ENCODE measurements at places on chromosomes 11 and 22.

GRCh38 chr11:14861680-14862079, 30.4 kb downstream of the CYP2R1 start:
- no peak for DNase-seq

DNA sequence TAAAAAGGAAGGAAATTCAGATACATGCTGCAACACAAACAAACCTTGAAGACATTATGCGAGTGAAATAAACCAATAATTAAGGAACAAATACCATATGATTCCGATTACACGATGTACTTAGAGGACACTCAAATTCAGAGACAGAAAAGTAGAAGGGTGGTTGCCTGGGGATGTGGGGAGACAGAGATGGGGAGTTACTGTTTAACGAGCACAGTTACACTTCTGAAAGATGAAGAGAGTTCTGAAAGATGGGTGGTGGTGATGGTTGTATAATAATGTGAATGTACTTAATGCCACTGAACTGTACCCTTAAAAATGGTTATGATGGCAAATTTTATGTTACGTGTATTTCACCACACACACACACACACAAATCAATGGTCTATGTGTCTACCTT, 14.7 kb downstream of the ZBTB44 start:
- no peak for DNase-seq

DNA sequence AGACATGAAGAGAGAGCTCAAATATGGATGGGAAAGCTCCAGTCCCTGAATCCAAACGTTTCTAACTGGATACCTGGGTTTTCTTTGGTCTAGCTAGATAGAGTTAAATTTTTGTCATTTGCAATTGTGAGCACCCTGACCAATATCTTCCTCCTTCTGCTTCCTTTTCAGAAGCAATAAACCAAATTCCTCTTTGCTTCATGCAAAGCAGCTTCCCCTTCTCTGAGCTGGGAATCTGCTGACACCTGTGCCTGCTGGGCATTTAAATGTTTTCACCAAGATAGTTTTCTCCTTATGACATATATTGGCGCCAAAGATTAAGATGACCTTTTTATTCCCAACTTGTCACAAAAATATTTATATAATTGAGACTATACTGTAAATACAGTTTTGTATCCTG, 27.9 kb upstream of the PAK1 start:
- DNase-seq: no peak

DNA sequence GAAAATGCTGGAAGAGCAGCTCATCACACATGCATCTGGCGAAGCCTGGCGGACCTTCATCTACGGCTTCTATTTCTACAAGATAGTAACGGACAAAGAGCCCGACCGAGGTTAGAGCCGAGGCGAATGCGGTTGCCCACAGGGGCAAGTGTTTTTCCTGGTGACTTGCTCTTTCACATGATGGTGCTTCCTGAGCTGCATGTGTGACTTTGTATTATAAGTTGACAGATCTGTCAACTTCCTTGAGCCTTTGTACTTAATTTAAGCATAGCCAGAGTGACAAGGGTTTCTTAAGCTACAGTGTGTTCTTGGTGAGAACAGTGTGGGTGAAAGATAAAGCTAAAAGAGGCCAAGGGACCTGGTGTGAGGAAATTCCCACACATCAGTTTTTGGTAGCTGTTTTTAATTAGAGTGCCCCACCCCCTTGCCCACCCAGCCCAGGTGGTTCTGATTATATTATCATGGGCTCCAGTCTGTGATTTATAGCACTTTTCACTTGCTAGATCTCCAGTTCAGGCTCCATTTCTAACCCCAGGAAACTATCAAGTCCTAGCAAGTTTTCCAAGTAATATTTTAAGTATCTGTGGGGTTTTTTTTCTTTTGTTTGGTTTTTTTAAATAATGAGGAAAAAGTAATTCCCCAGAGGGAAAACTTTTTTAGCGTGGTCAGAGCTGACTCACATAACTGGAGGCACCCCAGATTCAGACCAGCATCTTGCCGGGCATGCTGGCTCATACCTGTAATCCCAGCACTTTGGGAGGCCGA, 68.0 kb upstream of the YWHAH start:
- DNase-seq: no peak

GRCh38 chr11:72813740-72814285, 398 bp upstream of the ATG16L2 start:
- no peak for DNase-seq

DNA sequence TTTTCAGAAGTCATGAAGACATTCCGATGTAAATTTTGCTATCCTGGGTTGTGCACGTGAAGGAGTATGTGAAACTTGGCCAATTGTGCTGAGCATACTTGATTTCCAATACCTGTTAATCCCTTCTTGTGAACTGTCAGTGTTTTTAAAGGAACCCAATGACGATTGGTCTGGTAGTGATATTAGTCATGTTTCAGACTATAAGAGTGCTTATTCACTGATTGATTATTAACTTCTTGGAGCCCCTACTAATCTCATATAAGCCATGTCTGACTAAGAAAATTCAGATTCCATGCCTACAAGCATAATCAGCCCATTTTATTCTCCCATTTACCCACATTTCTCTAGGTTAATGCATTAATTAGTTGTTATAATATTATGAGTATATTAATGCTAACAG, 330.8 kb upstream of the MTNR1B start:
- DNase-seq: no peak

- DNase-seq: peak; percentile 92
These were observed 57.0 kb upstream of the BIRC3 start for GRCh38 chr11:102260241-102260640.

- DNase-seq: no peak
These were observed 984.7 kb downstream of the BRD1 start for GRCh38 chr22:48842976-48843375.

- no peak for DNase-seq
These were observed 4.8 kb downstream of the PKP3 start for GRCh38 chr11:398826-399225.

DNA sequence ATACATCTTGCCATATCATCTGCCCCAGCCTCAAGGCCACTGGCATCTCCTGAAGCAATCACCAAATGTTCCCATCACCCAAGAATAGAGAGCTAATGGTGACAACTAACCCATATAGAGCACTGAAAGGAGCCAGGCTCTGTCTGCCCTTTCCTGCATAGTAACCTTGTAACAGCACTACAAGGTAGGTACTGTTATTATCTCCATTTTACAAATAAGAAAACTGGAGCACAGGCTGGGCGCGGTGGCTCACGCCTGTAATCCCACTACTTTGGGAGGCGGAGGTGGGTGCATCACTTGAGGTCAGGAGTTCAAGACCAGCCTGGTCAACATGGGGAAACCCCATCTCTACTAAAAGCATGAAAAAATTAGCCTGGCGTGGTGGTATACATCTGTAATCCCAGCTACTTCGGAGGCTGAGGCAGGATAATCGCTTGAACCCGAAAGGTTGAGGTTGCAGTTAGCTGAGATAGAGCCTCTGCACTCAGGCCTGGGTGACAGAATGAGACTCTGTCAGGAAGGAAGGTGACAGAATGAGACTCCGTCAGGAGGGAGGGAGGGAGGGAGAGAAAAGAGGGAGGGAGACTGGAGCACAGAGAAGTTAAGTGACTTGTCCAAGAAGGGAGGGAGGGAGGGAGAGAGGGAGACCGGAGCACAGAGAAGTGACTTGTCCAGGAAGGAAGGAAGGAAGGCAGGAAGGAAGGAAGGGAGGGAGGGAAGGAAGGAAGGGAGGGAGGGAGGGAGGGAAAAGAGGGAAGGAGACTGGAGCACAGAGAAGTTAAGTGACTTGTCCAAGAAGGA, 2.2 kb downstream of the SLC35F2 start:
- no peak for DNase-seq

- DNase-seq: no peak
These were observed 243.4 kb downstream of the NXPE2 start for GRCh38 chr11:114921697-114922096.

- DNase-seq: no peak
These were observed 26.5 kb upstream of the CLMP start for GRCh38 chr11:123221584-123221983.

DNA sequence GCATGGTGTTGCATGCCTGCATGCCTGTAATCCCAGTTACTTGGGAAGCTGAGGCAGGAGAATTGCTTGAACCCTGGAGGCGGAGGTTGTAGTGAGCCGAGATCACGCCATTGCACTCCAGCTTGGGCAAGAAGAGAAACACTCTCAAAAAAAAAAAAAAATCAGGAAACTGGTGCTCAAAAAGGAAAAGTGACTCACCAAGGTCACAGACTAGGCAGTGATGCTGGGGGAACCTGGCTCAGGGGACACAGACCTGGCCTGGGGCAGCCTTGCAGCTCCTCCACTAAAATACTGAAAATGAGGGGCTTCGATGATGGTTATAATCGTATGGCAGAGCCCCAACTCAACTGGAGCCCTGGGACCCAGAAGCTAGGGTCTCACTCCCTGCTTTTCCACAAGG, 8.1 kb upstream of the SLC35E4 start:
- no peak for DNase-seq

GRCh38 chr11:46006418-46007070, 84.1 kb downstream of the LARGE2 start:
- peak; percentile 84 for DNase-seq

- no peak for DNase-seq
These were observed 60.6 kb downstream of the TIMP3 start for GRCh38 chr22:32862083-32862482.

DNA sequence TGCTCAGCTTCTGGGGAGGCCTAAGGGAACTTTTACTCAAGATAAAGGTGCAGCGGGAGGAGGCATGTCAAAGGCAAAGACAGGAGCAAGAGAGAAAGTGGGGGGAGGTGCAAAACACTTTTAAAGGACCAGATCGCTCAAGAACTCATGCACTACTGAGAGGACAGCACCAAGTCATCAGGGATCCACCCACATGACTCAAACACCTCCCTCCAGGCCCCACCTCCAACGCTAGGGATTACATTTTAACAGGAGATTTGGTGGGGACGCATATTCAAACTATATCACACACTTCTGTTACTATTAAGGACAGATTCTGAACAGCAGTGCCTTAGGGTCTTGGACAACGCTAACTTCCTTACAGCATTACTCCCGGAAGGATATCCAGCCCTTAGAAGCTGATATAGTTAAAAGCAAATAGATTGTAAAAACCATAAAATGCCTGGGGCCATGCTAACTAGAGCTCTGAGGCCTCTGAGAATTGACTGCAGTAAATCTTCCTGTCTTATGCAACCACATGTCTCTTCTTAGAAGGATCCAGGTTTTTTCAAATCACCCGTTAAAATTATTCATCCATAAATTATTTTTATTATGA, 16.7 kb upstream of the ZC3H12C start:
- DNase-seq: no peak

- no peak for DNase-seq
These were observed 6.9 kb downstream of the SLC16A8 start for GRCh38 chr22:38077096-38077495.

DNA sequence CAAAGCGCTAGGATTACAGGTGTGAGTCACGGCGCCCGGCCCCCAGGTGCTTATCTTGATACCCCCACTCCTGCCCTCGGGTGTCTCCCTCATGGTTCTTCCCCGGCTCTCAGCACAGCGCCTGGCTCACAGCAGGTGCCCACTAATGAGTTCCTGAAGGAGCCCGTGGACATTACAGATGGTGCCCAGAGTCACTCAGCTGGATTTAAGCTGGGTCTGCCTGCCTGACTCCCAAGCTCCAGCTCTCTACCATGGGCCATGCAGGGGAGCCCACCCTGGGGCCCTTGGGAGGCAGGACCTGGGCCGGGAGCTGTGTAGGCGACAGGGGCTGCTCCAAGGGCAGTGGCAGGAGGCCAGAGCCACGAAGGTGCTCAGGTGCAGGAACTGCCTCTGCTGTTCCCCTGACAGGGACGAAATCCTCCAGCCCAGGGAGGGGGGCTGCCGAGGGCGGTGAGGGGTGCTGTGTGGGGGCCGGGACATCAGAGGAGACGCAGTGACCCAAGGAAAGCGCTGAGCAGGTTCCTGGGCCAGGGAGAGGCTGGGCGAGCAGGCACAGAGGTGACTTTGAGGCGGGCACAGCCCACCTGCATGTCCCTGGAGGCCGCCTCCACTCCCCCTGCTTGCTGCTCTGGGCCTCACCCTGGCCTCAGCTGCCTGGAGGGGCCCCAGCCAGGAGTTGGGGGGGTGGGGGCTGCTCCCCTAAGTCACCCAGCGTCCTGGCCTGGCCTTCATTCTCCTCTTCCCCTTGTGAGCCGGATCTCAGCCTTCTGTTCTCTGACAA, 14.6 kb upstream of the FLRT1 start:
- no peak for DNase-seq

DNA sequence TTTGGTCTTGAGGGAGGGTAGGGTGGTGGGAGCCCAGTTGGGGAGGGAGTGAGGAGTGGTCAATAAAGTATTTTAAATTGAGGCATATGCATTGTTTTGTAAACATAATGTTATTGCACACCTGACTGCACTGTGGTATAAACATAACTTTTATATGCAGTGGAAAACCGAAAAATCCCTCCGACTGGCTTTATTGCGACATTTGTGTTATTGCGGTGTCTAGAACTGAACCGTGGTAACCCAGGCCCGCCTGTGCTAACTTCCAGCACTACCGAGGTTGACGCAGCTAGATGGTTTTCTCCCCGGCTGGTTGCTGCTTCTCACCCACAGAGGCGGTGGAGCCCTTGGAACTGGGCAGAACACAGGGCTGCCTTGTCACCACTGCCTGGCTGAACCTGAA, 7.6 kb upstream of the RNH1 start:
- no peak for DNase-seq

GRCh38 chr11:107696140-107696539, 15.7 kb downstream of the SLN start:
- peak; percentile 85 for DNase-seq

DNA sequence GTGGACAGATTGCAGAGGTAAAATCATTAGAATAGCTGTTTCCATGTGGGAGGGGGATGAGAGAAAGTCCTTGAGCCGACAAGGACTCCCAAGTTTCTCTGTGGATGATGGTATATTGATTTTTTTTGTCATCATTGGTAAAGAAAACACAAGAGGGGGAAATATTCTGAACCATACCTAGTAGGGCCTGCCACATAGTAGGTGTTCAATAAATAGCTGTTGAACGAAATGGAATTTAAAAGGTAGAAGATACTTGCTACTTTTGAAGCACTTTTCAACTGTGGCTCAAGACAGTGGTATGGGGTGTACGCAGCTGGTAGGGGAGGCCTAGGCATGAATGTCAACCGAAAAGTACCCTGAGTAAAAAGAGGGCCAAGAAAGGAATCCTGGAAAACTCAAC, 2.1 kb downstream of the CAVIN3 start:
- no peak for DNase-seq

- DNase-seq: no peak
These were observed 410.8 kb upstream of the DDI1 start for GRCh38 chr11:103625624-103625965.

DNA sequence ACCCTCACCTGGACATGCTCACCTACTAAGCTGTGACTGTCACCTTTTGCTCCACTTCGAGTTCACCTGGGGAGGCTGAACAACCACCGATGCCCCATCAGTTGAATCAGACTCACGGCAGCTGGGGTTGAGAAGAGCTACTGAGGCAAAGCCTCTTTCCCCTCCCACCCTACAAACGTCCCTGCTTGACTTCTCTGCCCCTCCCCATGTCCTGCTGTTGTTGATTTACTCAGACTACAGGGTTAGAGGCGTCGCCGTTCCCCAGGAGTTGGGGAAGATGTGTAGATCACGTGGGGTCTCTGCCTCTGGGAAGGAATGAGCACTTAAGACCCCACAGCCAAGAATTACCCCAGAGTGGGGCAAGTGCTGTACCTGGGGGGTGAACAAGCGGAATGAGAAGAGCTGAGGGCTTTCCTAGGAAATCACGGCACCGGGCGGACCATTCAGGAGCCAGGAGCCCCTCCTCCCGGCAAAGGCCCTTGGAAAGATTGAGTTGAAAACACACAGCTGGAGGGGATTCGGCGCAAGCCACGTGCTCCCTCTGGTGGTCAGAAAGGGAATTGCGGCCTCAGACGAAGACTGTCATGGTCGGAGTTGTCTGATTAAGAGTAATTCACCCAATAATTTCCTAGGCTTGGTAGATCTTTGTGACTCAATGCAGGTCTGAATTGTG, 7.0 kb downstream of the FXYD2 start:
- DNase-seq: peak; percentile 90

Measured in astrocyte of the hippocampus (primary cell).